ENCODE measurements at places on chromosomes 12 and 14.

- no peak for DNase-seq
Measured at GRCh38 chr12:65666876-65667275, 157.4 kb upstream of the HMGA2 start.

DNA sequence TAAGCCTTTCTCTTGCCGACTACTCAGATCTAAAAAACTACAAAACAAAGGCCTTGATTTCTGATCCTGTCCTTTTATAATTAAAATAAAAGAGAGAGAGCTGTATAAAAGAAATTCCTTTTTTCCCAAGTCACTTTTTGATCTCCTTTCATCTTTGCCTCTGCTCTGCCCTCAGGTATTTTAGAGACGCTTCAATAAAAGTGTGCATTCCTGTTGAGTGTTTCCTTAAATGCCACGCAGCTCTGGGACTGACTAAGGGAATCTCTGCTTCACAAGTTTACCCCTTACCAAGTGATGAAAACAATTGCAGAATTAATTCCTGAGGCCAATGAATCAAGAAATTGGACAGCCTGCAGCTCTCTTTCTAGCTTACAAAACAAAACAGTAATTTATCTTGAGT lies 1109.8 kb downstream of the TMTC2 start:
- no peak for DNase-seq

DNA sequence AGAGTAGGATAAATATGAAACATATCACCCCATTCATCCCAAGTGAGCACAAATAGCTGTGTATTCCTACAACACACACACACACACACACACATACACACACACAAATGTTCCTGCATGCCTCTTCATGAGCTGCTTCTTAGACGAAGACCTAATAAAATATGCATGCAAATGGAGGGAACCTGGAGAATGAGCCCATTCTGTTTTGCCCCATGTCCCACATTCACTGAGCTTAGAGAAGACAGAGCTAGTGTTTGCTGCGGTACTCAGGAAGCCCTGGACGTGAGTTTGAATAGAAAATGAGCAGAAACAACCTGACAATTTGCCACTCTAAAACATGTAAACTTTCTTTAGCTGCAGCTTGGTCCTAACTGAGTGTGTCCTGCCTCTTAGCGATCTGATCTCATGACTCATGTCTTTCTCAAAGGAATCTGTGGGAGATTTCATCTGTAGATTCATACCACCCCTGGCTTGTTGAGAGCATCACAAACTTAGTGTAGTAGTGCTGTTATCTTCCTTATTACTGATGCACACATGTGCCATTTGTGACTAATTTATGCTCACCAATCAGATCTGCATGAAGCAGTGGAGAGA lies 86.8 kb downstream of the ITPR2 start:
- no peak for DNase-seq

GRCh38 chr12:128267131-128267622 lies at the start of gene TMEM132C:
TMEM132C (plus strand) TSS chr12:128267170; CDS start chr12:128267403, 233 bp downstream.
- no peak for DNase-seq

DNA sequence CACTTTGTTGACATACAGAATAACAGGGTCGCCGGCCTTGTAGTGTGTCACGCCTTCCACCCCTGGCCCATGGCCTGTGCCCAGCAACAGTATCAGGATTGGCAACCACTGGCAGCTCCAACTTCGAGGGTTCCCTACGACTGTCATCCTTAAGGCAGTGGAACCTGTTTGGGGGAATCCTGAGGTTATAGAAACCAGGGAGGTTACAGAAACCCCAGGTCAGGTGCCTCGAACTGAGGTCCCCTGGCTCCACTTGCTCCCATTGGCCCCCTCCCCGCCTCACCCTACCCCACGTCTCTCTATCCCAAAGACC lies 412 bp downstream of the TM9SF1 start:
- DNase-seq: no peak

- no peak for DNase-seq
Measured at GRCh38 chr14:63890553-63890952, 37.7 kb downstream of the SYNE2 start.

- DNase-seq: no peak
Measured at GRCh38 chr12:104722601-104723534, 235.2 kb downstream of the SLC41A2 start.

GRCh38 chr14:79971330-79971729 lies 240.0 kb downstream of the DIO2 start:
- DNase-seq: no peak

DNA sequence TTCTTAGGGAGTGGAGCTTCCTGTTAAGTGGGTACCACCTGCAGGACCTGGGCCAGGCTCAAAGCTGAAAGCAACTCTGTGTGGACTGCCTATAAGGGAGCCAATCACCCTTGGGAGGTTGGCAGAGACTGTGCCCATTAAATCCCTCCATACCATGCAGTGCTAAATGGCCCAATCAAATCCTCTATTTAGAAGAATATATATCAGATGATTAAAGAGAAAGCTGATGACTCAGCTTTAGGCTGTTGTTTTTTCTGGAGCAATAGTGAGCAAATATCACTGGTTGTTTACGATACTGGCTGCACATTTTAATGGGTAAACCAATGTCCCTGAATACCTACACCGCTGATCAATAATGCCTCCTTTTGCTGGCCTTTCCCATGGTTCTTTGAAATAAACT lies 101.3 kb downstream of the TMX1 start:
- DNase-seq: no peak

DNA sequence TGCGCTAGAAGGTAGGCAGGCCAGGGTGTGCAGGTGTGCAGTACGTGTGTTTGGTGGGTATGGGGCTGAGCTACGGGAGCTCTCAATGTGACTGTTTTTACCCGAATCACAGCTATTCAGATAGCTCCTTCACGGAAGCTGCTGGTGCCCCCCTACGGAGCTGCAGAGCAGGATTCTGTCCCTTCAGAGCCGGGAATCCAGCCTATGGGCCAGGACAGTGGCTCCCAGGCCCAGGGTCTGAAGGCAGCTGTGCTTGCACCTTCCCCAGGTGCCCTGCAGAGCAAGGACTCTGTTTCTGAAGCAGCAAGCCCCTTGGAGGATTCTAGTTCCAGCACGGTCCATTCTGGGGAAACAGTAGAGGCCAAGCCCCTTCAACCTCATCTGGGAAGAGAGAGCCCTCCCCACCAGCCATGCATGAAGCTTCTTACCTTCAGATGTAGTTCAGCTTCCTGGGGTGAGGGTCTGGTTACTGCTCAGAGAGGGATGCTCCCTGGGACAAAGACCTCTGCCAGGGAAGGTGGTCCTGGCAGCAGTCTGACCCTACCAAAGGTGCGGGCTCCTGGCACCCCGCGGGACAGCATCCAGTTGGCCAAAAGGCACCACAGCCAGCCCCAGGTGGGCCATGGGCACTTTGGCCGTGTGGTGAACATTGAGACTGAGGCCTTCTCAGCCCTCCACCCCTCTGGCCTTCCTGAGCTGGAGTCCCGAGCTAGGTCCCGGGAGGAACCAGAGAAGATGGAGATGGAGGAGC lies 29.1 kb downstream of the PLEKHH1 start:
- DNase-seq: no peak

- no peak for DNase-seq
Measured at GRCh38 chr14:69055999-69056788, 77.1 kb upstream of the ACTN1 start.

GRCh38 chr14:56561606-56562005 lies 18.0 kb upstream of the TMEM260 start:
- no peak for DNase-seq

DNA sequence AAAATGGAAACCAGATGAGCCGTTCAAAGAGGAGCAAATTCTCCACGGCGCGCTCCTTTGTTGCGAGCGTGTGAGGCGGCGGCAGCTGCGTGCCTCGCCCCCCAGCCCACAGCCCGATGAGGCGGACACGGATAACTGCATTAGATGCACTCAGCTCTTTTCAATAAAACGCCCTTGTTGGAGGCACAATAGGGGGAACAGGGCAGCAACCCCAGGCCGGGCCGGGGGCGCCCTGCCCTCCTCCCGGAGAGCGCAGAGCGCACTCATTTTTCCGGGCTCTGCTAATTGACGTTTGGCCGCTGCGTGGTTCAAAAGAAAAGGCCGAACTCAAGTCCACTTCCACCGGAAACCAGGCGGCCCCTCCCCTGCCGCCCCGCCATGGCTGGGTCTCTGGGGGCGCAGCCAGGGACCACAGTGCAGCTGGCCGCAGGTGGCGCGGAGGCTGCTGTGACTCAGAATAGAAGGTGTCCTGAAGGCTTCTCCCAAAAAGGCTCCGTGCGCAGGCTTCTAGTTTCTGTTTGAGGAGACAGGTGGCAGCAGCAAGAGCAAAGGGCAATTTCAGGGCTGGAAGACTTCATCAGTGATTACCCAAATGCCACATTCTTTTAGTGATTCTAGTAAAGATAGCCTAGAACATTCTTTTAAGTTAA lies 29.0 kb upstream of the SMOC1 start:
- DNase-seq: no peak

GRCh38 chr12:24281341-24281740 lies 331.9 kb upstream of the SOX5 start:
- DNase-seq: no peak

DNA sequence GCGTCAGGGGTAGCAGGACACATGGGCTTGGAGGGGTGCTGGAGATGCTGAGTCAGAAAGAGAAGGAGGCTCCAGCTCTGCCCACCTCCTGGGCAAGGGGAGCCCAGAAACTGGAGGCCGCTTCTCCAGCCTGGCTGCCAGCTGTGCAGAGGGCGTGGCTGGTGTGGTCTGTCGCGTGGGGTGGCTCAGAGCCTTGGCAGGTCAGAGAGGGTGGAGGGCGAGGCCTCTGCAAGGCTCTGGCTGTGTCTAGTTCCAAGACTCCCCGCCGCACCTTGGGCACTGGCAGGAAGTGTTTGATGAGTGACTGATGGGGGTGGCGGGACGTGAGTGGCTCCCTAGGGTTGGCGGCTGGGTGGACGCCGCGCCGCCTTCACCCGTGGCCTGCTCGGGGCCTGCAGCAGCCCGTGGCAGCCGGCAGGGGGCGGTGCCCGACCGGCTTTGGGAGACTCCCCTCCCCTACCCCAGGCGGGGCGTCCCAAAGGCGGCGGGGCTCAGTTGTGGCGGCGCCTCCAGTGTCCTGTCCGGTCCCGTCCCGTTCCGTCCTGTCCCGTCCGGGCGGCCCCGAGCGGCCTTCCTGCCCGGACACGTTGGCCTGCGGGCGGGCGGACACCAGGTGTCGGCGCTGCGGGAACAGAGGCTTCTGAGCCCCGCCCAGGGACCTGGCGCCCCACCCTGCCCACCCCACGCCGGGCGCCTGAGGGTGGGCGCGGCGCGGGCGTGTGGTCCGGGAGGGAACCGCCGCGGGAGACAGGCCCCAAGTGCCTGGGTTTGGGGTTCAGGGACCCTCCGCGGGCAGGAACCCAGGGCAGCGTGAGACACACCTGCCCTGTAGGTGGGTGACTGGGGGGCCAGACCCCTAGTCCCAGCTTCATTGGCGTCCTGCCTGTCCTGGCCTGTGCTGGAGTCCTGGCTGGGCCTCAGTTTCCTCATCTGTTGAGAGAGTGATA lies 39.7 kb downstream of the KRT80 start:
- no peak for DNase-seq

DNA sequence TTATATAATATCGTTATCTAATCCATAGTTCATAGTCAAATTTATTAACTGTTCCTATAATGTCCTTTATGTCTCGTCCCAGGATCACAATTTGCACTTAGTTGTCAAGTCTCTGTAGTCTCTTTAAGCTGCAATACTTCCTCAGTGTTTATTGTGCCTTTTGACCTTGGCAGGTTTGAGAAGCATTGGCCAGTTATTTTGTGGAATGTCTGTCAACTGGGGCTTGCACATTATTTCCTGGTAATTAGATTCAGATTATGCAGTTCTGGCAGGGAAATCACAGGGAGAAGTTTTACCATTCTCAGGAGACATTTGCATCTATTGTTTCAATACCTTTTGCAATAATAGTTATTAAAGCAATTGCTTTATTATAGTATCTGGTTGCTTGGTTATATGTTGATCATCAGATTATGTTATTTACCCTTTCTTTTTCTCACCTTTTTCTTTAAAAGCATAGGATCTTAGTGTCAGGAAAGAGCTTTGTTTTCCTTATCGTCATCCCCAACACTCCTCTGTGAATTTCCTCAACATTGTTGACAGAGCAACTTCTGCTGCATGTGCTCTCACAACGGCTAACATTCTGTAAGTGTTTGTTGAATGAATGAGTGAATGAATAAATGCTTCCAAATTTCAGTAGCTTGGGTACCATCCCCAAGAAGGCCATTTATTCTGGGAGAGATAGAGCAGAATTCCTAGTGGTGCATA lies 3.7 kb upstream of the ART4 start:
- no peak for DNase-seq

GRCh38 chr12:113220593-113221180 lies 577 bp upstream of the TPCN1 start:
- no peak for DNase-seq

- no peak for DNase-seq
Measured at GRCh38 chr12:28742791-28743190, 406.3 kb upstream of the FAR2 start.

DNA sequence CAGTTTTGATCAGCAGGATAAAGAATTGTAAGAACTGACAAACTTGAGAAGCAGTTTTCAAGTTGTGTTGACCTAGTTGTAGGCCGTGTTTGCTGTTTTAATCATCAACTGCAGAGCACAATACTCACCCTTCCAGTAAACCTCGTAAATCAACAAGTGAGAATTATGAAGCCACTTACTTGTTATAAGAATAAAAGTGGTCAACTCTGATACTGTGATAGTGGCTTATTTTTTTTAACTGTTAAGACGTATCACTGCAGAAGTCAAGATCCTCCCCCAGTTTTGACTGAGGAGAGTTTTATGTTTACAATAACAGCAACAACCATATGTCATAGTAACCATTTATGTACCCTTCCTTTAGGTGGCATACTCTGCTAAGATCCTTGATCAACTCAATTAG lies 100.8 kb upstream of the DACT1 start:
- DNase-seq: no peak

GRCh38 chr12:74551291-74551690 lies 13.7 kb downstream of the ATXN7L3B start:
- DNase-seq: no peak

- no peak for DNase-seq
Measured at GRCh38 chr14:103735815-103736545, 20.4 kb downstream of the ZFYVE21 start.

GRCh38 chr12:2329661-2330210 lies 276.9 kb downstream of the CACNA1C start:
- DNase-seq: no peak

- DNase-seq: no peak
Measured at GRCh38 chr12:26331136-26331535, 135.8 kb downstream of the SSPN start.

Measured in hippocampal formation (tissue), 2 donors.